ENCODE measurements at places on chromosomes 16 and 17.

GRCh38 chr17:64306850-64307463 lies 43.9 kb upstream of the TEX2 start:
- DNase-seq = peak; percentile 63

GRCh38 chr17:5509482-5509881 lies 23.1 kb downstream of the MIS12 start:
- no peak for DNase-seq

- DNase-seq = no peak
These were observed 24.0 kb upstream of the SLFN5 start for GRCh38 chr17:35218915-35219314.

GRCh38 chr16:9837481-9837880 lies 344.7 kb downstream of the GRIN2A start:
- no peak for DNase-seq

DNA sequence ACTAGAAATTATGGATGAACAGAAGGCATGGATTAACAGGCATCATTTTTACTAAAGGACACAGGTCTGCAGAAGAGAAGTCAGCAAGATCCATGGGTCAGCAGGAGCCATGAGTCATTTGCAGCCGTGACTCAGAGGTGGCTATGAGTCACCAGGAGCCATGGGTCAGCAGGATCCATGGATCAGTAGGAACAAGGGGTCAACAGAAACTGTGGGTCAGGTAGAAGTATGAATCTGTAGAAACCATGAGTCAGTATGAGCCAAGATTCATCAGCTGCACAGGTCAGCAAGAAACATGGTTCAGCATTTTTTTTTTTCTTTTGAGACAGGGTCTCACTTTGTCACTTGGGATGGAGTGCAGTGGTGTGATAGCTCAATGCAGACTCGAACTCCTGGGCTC lies 58.2 kb upstream of the HS3ST4 start:
- no peak for DNase-seq

DNA sequence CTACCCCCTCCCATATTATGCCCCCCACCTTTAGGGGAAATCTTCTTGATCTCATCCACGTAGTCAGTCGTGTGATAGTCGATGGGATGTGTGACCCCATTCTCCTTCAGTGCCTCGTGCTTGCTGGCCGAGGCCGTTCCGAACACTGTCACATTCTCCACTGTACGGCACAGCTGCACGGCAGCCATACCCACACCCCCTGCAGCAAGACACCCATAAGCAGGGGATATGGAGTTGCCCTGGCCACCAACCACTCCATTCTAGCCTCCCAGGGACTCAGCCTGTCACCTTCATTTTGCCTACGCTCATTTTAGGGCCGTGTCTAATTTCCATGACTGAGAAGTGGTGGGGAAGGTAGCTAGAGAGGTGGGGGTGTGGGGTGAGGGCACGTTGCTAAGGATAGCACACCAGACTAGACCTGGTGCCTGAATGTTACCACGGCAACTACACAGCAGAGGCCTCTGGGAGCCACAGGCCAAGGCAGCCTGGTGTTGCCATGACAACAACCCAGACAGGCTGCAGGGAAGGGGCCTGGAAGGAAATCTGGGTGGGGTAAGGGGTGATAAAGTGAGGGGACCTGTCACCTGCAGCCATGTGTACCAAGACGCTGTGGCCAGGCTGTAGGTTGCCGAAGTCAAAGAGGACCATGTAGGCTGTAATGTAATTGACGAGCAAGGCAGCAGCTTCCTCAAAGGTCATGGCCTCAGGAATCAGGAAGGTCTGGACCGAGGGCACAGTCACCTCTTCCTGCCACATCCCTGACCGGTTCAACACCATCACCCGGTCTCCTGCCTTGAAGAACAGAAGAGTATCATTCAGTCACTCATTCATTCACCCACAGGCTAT lies 4.0 kb downstream of the VAT1 start:
- DNase-seq = no peak

GRCh38 chr17:846901-847843 lies 65.0 kb downstream of the MRM3 start:
- no peak for DNase-seq

DNA sequence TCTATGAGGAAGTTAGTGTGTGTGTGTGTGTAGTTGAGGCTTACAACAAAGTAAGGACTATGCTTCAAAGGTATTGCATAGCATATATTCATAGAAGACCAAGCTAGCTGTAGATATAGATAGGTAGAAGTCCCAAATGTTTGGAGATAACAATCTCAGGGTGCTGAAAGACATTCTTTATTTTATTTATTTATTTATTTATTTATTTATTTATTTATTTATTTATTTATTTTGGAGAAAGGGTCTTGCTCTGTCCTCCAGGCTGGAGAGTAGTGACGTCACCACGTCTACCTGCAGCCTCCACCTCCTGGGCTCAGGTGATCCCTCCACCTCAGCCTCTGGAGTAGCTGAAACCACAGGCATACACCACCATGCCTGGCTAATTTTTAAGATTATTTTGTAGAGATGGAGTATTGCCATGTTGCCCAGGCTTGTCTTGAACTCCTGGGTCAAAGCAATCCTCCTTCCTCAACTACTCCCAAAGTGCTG lies 284.6 kb upstream of the KIF2B start:
- no peak for DNase-seq

DNA sequence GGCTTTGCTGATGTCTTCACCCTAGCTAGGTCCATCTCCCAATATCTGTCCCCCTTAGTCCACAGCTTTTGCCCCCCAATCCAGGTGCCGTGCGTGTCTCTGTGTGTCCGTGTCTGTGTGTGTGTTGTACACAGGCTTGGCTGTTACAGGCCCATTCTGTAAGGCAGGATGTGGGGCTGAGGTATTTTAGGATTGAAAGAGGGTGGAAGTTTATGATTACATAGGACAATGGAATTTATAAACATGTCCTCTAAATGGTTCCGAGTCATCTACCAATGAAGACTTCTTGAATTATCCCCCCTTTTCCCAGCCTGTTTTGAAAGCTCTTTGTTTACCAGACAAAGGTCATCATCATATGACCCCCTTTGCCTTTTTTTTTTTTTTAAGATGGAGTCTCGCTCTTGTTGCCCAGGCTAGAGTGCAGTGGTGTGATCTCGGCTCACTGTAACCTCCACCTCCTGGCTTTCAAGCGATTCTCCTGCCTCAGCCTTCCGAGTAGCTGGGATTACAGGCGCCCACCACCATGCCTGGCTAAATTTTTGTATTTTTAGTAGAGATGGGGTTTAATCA lies 21.9 kb downstream of the ACE start:
- DNase-seq = no peak

DNA sequence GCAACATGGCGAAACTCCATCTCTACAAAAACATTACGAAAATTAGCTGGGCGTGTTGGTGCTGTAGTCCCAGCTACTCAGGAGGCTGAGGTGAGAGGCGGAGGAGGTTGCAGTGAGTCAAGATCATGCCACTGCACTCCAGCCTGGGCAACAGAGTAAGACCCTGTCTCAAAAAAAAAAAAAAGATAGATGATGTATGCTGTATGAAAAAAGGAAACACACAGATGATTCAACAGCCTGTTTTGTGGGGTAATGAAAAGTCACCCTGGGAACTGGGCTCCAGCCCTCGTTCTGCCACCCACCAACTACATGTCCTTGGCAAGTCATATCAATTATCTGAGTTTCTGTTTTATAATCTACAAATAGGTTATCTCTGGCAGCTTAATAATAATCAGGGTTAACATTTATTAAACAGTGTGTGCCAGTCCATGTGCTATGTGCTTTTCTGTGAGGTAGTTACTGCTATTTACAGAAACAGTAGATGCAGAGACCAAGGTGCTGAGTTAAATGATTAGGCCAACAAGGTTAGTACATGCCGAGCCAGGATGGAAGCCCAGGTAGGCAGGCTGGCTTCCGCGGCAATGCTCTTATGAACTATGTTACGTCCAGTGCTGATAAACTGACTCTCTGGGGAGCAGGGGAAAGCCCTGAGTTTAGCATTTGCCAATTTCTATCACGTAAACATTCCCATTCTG lies 1.1 kb downstream of the G6PC1 start:
- DNase-seq = no peak

DNA sequence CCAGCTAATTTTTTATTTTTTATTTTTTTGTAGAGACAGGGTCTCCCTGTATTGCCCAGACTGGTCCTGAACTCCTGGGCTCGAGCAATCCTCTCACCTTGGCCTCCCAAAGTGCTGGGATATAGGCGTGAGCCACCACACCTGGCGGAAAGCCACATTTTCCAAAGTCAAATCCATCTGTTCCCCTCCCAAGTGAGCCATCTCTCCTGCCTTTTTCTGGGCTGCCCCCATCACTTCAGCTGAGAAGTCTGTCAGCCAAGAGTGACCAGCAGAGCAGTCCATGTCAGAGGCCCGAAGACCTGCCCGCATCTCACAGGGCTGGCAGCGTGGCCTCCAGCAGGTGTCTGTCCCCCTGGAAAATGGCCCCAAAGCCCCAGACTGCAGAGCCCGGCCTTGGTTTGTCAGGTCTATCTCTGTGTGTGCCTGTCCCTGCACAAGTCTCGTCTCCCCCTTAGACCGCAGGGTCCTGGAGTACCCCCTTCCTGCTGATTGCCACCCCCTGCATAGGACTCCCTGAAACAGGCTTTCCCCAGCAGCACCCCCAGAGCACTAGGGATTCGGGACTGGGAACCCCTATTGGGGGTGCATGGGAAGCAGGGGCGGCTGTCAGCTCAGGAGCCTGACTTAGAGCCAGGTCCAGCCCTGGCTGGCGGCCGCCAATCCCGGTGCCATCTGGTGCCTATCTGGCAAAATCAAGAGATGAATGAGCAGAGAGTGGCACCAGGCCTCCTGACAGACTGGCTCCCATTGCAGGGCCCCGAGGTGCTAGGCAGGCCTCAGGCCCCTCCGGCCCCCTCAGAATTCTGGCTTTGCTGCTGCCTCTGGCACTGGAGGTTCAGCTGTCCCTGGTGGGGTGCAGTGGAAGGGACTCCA lies 7.8 kb downstream of the TTYH2 start:
- no peak for DNase-seq

GRCh38 chr17:2338315-2338657 lies 985 bp downstream of the SGSM2 start:
- DNase-seq = no peak

- no peak for DNase-seq
These were observed 366.3 kb upstream of the HSBP1 start for GRCh38 chr16:83441517-83441916.

- peak; percentile 37 for DNase-seq
These were observed at the start of gene SCIMP for GRCh38 chr17:5234645-5235576. Gene SCIMP, minus strand, starts transcription at chr17:5234860. Its CDS starts 105 bp downstream, at chr17:5234755.

- DNase-seq = no peak
These were observed 14.1 kb downstream of the DNASE1 start for GRCh38 chr16:3668626-3669025.

- peak; percentile 80 for DNase-seq
These were observed 57.1 kb upstream of the WSB1 start for GRCh38 chr17:27236717-27237315.

DNA sequence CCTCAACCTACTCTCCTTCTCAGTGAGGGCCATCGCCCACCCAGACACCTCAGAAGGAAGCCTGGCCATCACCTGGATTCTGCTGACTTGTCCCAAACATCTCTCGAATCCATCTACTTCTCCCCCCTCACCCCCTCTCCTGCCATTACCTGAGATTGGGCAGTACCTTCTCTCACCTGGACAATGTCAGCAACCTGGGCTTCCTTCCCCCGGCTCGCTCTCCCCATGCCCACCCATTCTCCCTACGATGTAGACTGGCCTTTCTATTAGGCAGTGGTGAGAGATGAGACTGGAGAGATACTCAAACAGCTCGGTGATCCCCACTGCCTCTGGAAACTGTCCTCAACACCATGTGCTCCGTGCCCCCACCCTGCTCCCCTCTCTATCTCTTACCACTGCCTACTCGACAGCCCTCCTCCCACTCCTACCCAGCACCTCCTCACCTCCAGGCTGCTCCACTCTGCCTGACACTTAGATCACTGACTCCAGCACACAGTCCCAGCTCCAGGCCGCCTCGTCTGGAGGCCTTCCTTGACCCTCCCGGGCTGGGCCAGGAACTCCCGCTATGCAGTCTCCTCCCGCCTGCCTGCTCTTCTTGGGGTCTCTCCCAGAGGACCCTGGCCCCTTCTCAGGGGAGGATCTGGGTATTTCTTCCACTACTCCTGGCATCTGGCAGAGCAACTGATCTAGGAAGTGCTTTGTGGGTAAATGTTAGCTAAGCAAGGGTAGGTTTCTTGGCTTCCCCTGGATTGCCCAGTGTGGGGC lies 235.8 kb upstream of the NLRP1 start:
- no peak for DNase-seq

DNA sequence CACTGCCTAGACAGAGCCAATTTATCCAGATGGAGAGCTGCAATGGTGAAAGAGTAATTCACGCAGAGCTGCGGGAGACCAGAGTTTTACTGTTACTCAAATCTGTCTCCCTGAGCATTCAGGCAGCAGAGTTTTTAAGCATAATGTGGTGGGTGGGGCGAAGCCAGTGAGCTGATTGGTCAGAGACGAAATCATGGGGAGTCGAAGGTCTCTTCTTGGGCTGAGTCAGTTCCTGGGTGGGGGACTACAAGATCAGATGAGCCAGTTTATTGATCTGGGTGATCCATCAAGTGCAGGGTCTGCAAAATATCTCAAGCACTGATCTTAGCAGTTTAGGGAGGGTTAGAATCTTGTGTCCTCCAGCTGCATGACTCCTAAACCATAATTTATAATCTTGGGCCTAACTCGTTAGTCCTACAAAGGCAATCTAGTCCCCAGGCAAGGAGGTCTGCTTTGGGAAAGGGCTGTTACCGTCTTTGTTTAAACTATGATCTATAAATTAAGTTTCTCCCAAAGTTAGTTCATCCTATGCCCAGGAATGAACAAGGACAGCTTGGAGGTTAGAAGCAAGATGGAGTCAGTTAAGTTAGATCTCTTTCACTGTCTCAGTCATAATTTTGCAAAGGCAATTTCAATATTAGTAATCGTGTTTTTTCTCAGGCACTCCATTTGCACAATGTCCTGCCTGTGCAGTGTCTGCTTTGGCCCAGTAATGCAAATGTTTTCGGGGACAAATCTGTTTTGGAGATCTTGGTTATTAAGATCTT lies 27.0 kb downstream of the PIGL start:
- no peak for DNase-seq

DNA sequence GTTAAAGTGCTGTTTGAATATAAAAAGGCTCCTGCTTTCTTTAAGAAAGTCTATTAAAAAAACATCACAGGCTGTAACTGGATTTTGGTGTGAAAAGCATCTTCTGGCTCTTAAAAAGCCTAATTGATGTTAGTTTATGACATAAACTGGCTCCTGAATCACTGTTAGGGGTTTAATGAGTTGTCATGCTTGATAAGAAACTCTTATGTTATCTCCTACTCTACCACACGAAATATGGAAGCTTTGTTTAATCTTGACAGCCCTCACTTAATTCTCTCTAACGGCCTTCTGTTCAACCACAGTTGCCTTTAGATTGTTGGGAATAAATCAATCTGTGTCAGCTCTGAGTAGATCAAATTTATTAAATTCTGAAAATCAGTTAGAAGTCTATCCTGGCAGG lies 51.5 kb downstream of the CPPED1 start:
- no peak for DNase-seq

GRCh38 chr16:12678983-12679382 lies 124.7 kb downstream of the CPPED1 start:
- DNase-seq = no peak

- DNase-seq = no peak
These were observed 247.0 kb upstream of the CIBAR2 start for GRCh38 chr16:85359147-85359822.

Data from femur (tissue), 1 donor.